Stimulated activated CD4-positive, alpha-beta T cell treated with anti-CD3 and anti-CD28 coated beads, Interleukin-12 subunit alpha, Interleukin-12 subunit beta, amount 100 ng/mL, for 24 hours (primary cell): ENCODE measurements at places on chromosomes 13 and 19.

DNA sequence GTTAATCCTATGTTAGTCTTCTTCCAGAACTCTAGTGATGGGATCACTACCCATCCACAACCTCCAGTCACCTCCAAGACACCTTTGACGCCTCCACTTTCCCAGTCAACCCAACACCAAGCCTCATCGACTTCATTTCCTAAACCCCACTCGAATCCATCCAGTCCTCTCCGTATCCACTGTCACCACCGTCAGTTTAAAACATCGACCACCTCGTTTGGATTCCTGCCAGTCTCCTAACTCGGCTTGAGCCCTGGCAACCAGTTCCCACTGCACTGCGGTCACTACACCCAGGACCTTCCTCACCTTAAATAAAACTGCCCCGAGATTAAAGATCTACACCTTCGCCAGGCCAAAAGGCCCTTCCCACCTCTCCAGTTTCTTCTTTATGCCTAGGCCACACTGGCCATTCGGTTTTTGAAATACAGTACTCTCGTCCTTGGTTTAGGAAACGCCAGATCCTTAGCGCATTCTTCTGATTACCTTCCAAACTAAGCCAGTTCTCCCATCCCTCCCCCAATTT, 1.2 kb downstream of the MTIF3 start:
- no peak for DNase-seq

- DNase-seq: no peak
Observed at GRCh38 chr13:109389456-109389855, 396.9 kb downstream of the IRS2 start.

DNA sequence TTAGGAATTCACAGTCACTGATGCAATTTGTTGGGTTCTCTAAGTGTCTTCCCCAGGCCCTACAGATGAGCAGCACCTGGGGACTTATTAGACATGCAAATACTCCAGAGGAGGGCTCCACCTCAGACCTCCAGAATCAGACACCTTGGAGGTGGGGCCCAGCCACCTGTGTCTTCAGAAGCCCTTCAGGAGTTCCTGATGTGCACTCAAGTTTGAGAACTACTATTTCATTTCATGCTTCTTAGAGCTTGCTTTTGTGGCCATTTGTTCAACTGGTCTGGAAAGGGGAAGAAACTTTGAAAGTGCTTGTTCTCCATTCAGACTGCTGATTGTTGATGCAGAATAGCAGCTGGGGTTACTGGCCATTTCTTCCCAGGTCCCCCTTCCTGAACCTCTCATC, 472.0 kb downstream of the COG6 start:
- no peak for DNase-seq

GRCh38 chr19:11581740-11582139, 4.3 kb upstream of the ACP5 start:
- no peak for DNase-seq

DNA sequence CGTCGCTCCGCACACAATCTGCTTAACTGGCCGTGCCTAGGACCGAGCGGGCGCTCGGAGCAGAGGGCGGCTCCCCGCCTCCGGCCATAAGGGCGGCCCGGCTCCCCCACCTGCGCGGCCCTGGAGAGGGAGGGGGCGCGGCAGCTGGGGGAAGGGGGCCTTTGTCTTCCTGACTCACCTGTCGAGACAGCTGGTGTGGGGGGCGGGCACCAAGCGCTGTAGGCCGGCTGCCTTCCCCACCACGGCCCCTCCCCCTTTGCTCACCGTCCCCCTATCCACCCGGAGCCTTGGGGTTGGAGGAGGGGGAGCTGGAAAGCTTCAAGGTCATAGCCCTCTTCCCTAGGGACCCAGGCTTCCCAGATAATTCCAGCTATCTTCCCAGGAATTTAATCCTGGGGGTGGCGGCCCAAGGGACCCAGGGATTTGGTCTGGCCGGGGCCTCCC, 1.2 kb downstream of the VASP start:
- no peak for DNase-seq

DNA sequence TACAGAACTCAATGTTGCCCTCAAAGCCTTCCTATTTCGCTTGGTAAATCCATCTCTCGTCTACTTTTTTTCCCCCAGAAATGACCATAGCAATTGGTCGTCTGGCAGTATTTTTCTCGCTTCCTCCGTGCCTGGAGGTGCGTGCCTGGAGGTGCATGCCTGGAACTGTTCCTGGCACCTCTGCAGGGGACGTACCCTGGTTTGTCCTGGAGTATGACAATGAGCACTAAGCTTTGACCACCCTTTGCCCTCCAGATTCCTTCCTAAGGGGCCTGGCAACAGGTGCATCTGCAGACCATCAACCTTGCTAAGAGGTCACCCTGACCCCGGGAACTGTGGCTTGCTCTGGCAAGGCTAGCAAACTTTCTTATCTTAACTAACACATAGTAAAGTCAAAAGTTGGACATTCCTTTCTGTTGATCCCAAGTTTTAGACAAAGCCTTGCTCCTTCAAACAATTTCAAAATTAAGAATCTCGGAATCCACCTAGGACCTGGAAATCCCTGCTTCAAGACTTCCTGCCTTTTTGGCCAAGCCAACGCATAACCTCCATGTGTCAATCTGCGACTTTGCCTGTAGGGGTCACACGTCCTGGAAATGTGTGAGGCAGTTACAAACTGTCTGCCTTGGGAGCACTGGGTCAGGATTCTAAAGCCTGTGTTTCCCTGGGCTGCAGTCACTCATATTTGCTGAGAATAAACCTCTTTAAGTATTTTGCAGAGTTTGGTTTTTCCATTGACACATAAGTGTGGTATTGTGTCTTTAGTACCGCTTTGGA, 28.8 kb upstream of the TUBGCP3 start:
- DNase-seq: no peak

DNA sequence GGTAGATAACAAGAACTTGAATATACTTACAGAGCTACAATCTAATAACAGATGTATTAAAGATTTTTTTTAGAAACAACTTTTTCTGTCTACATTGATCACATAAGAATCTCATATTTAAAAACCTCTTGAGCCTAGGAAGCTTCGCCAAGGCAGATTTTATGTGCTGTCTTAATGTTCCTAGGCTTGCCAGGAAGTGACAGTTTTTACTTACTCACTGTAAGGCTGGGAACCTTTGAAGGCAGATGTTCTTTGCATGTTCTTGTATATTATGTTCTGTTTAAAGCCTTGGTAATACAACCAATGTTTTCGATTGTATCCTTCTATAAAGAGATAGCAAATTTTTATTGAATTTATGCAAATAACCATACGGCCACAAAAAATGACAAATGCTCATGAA, 492.7 kb downstream of the GPC5 start:
- no peak for DNase-seq

GRCh38 chr13:42007844-42008243, 40.6 kb upstream of the DGKH start:
- DNase-seq: no peak

DNA sequence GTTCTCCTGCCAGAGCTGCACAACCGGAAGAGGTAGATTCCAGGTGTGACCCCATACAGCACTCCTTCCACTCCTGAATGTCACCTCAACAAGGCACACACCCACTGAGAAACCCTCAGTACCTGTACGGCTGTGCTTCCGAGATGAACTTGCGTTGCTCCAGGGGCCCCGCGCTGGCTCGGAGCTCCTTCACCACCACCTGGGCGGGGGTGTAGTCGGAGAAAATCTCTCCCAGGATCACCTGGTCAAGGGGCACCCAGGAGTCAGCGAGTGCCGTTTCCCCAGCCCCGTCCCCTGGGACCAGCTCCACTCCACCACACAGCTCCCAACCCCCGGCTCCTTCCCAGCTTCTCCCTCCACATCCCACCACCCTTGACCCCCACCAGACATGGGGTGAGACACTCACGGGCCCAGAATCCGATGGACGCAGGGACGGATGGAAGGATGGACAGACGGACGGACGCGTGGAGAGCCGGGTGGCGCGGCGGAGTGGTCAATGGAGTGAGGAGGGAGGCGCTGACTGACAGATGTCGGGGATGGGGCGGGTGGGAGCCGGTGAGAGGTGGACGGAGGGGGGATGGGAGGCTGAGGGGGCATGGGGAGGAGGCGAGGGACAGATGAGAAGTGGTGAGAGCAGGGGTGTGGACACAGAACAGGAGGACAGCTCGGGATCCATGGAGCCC, 2.8 kb downstream of the LMTK3 start:
- no peak for DNase-seq

GRCh38 chr13:44271031-44271455, 102.6 kb upstream of the SERP2 start:
- no peak for DNase-seq

DNA sequence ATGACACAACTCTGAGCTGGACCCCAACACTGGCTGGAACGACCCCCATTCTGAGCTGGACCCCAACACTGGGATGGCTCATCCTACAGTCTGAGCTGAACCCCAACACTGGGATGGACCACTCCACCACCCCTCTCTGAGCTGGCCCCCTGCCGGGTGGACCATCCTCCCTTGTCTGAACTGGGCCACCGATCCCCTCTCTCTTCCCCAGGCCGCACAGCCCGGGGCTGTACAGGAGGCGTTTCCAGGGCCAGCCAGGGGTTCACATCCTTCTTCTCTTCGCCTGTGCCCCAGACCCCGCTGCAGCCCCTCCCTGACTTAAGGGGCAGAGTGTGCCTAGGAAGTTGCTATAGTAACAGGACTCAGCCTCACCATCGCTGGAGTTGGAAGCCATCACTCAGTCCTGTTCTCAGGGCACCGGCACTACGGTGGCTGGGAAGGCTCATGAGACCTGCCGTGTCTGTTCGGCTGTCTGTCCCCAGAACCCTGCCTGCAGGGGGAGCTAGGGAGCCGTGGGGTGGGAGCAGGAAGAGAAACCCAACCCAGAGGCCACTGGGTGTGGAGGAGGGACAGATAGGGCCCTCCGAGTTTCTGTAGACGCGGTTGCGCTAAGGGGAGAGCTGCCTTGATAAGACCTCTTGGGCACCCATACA, 3.7 kb downstream of the PRKACA start:
- peak; percentile 46 for DNase-seq

- DNase-seq: no peak
Observed at GRCh38 chr13:21511849-21512248, 52.7 kb upstream of the ZDHHC20 start.

GRCh38 chr13:101747039-101747438, 294.6 kb downstream of the ITGBL1 start:
- DNase-seq: no peak

DNA sequence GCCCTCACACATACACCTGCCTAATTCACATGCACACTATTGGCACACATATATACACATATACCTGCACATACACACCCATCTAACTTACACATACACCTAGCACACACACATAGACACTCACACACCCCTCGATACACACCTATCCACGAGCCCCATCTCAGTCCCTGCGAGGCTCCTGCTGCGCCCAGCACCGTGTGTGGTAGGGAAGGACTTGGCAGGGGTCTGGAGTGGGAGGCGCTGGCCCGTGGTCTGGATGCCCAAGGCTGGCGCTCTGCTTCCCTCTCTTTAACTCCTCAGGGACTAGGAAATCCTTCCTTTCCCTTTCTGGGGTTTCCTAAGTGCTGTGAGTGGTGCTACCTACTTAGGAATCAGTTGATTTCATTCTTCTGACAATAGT, 202.7 kb downstream of the UQCRFS1 start:
- DNase-seq: no peak

GRCh38 chr13:42283574-42283973, 11.6 kb downstream of the AKAP11 start:
- DNase-seq: no peak
